ENCODE measurements at places on chromosomes 7 and 10.

DNA sequence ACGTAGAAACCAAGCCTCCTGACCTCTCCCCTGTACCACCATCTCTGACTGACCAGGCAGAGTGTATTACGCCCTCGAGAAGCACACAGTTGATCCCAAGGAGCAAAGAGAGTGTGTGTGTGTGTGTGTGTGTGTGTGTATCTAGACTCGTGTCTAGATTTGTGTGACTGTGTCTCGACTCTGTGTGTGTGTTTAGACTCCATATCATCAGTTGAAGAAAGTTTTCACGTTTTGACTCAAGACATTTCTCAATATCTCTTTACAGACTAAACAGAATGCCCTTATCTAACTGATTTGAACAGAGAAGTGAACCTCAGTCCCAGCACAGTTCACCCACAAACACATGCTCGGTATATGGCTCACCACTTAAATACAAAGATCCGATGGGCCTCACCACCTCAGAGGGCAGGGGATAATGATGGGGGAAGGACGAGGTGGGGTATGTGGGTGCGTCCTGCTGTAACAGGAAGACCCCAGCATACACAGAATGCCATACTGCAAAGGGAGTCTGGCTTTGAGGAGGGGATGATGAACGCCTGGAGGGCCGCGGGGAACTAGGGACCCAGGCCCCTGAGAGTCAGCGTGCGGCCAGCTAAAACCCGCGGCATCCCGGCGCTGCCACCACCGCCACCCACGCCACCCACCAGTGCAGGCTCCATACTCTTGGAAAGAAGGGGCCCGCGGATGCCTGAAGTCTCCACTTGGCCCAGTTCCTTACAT lies 780 bp downstream of the ALDH18A1 start:
- DNase-seq, result peak; percentile 59

DNA sequence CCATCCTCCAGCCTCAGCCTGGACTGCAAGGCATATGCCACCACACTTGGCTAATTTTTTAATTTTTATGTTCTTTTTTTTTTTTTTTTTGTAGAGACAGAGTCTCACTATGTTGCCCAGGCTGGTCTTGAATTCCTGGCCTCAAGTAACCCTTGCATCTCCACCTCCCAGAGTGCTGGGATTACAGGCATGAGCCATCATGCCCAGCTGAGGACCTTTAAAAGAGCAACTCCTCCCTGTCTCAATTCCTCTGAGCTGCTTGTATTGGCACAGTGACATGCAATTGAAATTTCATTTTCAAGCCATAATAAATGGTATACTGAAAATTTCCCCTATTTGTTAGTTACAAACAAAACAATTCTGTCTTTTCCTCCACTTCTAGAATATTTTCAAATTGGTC lies 19.5 kb downstream of the DNAJB9 start:
- no peak for DNase-seq

DNA sequence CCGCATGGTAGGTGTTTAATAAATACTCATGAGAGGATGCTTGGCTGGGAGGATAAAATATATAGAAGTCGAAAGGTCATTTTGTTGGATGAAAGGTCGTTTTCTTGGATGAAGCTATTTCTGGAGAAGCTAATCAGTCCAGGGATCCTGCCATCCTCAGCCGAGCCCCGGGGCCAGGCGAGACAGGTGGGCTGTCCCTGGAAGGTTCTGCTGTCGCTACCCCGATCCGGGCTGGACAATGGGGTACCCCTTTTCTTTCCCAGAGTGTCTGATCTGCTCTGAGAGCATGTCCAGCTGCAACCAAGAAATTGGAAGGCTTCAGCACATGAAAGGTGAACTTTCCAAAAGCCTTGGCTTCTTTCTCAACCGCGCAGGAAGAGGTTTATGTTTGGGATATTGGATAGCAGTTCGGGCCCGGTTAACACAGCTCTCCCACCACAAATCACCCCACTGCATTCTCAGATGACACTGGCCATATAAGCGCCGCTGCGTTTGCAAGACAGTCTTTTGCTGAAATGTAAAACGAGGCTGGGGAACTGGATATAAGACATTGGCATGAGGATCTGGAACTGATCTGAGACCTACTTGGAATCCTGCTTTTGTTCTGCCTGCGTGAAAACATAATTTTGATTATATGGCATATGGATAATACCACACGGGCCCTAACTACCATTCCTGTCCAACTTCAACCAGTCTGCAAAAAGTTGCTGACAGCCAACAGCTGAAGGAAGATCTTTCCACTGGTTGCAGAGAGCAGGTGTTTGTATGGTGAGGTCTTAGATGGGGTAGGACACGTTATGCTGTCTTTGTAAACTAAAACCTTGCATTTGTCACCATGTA lies 31.2 kb upstream of the MSRB2 start:
- DNase-seq, result no peak

GRCh38 chr10:10353326-10353868 lies 664.3 kb upstream of the CELF2 start:
- DNase-seq, result no peak

GRCh38 chr10:9126728-9127127 lies 1072.2 kb downstream of the GATA3 start:
- no peak for DNase-seq
